ENCODE measurements at places on chromosomes 16 and 17.
A peak's percentile ranks its signal among the peaks of the same experiment; 100 is the strongest.

GRCh38 chr16:14056970-14057369 is 14.1 kb upstream of the MRTFB start:
- no peak for DNase-seq

- DNase-seq: no peak
Observed at GRCh38 chr17:29109477-29110371, 66.8 kb downstream of the PIPOX start.

DNA sequence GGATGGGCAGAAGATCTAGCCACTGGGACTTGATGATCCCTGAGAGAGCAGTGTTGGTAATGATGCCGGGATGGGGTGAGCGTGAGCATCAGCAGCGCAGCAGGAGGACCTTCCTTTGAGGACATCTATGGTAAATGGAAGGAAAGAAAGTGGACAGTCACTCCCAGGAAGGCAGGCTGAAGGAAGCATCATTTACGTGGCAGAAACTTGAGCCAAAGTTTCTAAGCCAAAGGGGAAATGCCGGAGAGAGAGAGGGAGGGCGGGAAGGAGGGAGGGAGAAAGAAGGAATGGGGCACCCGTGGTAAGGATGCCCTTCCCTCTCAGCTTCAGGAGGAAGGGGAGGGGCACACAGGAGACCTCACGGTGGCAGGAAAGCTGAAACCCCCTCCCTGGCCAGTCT is 86.3 kb upstream of the CACNG5 start:
- DNase-seq: no peak

- DNase-seq: no peak
Observed at GRCh38 chr16:65024767-65025178, 97.1 kb downstream of the CDH11 start.

DNA sequence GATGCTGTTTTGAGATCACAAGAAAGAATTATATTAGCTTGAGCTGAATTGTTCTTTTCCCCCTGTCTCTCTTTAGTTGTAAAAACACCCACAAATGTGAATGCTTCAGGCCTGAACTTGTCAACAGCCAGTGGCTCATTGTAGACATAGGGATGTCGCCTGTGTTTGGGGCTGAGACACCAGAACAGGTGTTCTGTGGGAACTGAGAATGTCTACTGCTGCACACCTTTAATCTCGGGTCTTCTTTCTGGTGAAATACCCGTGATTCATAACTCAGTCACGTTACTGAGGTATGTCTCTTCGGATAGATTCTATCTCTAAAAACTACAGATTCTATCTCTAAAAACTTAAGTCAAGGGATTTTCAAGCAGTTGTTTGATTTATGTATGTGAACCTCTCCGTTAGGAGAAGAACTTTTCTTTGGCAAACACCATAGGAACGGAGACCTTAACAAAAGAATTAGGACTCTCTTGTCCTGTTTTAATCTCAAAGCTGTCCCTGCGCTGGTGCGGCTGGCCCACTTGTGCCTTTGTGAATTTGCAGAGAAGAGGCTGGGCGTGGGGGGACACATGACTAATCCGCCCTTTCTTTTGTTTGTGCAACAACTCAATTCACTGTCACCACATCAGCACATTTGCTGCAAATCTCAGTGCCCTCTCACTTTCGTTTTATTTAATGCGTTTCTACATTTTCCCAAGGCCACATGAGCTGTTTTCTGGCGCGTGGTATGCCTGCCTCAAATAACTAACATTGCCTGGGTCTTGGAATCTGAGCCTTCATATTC is 643.0 kb downstream of the MAF start:
- DNase-seq: no peak

- DNase-seq: no peak
Observed at GRCh38 chr17:4944554-4945175, 3.7 kb downstream of the PFN1 start.

DNA sequence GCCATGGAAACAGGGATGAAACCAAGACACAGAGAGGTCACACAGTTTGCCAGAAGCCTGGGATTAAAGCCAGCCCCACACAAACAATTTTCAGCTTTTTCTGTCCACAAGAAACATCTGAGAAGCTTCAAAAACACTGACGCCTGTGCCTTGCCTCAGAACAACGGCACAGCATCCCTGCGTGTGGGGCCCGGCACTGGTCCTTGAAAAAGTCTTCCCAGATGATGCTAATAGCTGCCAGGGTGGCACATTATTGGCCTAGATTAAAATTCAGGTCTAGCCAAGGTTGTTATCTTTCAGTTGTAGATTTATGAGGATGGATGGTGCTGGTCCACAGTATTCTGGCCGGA is 321.4 kb downstream of the HAPSTR1 start:
- no peak for DNase-seq

- no peak for DNase-seq
Observed at GRCh38 chr16:85067426-85067825, 39.8 kb downstream of the KIAA0513 start.

DNA sequence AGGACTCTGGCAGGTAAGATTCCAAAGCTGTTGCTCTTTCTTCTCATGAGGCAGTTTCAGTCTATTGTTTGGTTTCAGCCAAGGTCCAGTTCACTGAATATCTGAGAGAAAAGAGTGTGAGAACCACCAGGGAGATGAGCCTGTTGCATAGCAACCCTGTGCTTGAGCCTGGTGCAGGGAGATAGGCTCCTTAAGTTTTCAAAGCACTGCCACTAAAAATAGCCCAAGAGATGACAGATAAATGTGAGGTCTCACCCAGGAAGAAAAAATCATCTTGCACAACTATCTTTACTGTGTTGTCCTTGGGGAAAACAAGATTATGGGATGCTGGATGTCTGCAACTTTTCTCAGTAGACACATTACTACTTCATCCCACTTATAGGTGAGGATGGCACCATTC is 26.2 kb upstream of the NUDT7 start:
- no peak for DNase-seq

- peak; percentile 31 for DNase-seq
Observed at GRCh38 chr17:57114085-57114673, 29.1 kb downstream of the AKAP1 start.

DNA sequence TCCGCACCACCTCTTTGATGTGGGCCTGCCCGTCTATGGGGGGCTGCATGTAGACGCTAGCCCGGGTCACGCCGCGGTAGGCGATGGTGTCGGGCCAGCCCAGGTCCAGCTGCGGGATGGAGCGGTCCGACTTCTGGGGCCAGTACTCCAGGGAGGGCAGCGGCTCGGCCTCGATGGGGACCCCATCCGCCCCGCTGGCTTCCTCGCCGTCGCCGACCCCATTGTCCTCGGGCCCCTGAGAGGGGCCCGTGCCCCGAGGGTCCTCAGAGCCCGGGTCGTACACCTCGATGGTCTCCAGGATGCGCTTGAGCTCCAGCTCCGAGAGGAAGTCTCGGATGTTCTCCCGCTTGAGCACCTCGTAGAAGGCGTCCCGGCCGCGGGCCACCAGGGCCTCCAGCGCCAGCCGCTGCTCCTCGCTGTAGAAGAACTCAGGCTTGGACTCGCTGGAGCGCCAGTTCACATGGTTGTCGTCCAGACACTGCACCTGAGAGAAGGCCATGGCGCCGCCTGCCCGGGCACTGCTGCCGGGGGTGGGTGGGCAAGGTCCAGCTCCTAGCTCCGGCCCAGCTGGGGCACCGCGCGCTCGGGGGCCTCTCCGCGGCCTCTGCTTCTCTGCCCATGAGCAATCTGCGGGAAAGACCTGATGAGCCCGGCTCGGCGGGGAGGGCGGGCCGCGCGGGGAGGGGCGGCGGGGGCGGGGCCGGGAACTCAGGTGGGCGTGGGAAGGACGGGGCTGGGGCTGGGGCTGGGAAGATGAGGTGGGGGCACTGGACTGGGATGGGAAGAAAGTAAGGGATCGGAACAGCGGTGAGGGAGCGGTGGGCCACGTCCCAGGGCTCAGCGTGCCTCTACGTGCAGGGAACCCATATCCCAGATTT is 782 bp downstream of the FAM83G start:
- DNase-seq: no peak

- no peak for DNase-seq
Observed at GRCh38 chr16:70777973-70778406, 23.0 kb downstream of the VAC14 start.

- DNase-seq: no peak
Observed at GRCh38 chr17:41507315-41507880, 2.0 kb upstream of the KRT13 start.

DNA sequence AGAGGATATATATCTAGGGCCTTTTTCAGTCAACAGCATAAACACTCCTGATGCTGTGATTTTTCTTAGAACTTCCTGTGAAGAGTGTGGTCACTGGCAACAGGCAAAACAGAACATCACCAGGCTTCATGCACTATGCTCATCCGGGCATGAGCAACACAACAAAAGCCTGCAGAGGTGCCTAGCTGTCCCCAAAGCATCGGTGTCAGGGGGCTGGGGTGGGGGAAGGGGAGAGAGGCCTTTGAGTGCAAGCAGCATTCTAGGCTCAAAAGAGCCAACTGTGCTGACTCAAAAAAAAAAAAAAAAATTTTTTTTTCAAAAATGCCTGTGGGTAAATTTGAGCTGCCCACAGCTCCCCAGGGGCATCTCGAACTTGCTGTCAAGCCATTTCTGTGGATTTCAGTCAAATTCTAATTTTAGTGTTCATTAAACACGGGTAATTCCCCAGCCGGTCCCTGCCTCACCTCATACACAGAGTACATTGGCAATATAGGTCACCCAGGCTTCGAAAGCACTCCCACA is 194.6 kb upstream of the DYNLRB2 start:
- no peak for DNase-seq

DNA sequence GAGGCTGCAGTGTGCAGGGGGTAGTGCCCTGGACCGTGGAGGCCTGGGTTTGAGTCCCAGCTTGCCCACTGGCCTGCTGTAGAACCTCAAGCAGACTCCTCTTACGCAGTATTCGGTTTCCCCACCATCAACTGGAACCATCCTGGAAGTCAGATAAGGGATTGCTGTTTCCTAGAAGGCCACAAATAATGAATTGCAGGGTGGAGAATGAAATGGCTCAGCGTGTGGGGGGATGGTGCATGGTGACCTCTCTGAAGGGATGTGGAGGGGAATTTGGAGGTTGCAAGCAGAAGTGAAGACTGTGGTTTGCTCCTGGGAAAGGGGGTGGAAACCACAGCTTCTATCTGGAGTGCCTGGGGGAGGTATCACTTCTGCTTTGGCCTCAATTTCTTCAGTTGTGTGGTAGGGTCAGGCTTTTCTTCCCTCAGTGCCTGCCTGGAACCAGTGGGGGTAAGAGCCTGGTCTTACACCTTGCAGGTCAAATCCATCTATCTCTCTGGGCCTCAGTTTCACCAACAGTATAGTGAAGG is 1.7 kb downstream of the ADGRG5 start:
- DNase-seq: peak; percentile 7

- no peak for DNase-seq
Observed at GRCh38 chr17:30161601-30162000, 45.0 kb downstream of the NSRP1 start.

GRCh38 chr17:43456661-43457361 is 27.0 kb upstream of the DHX8 start:
- DNase-seq: peak; percentile 15

- no peak for DNase-seq
Observed at GRCh38 chr17:34369571-34369970, 6.5 kb upstream of the CCL1 start.

DNA sequence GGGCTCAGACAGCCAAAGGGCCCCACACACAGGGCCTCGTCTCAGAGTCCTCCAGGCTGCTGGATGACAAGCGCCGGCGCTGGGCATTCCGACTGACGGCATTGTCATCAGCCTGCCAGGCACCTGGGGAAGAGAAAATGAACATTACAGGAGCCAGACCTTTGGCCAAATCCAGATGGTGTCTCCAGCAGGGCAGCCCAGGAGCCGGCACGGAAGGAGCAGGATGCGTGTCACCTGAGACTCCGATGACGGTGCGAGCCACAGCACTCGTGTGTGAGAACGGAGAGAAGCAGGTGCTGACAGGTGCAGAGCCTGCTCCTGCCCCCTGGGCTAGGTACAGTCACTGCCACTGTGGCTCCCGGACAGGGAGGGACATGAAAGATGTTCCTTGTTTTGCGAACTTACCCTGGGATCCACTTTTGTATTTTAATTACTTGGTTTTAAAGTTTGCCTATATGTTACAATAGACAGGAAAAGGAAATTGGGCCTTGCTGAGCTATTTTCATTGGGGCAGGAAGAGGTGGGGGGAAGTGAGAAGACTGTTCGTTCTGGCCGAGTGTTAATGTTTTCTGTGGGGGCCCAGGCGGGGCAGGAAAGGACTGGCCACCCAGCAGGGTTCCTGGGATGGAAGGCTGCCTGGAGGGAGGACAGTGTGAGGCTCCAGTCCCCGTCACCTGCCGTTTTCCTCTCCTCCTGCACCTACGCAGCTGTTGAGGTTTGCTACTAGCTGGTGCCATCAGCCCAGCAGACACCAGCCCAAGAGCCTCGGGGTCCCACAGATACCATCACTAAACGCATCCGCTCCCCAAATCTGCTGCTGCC is 4.4 kb upstream of the FOXJ1 start:
- DNase-seq: no peak

- no peak for DNase-seq
Observed at GRCh38 chr17:66450008-66450851, 147.8 kb downstream of the PRKCA start.

DNA sequence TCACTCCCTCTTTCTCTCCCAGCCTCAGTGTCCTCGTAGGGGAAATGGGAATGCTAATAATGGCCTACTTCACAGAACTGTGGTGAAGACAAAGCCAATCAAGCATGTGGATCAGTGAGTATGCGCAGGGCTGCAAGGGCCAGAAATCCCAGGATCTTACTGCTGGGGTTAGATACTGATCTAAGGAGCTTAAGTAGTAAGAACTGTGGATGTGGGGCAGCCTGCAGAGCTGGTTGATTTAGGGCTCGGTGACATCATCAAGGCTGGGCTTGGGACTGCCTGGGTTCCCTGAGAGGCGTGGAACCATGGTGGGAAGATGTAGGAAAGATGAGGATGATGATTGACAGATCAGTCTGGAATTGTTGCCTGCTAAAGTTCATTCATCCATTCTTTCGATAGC is 25.6 kb downstream of the GOSR2 start:
- DNase-seq: no peak

GRCh38 chr16:30628628-30629540 is 18.7 kb upstream of the ZNF689 start:
- DNase-seq: peak; percentile 89

- peak; percentile 15 for DNase-seq
Observed at GRCh38 chr17:59154292-59154720, 680 bp downstream of the SKA2 start.

- DNase-seq: peak; percentile 34
Observed at GRCh38 chr17:39132192-39132610, 19.2 kb downstream of the PLXDC1 start.

DNA sequence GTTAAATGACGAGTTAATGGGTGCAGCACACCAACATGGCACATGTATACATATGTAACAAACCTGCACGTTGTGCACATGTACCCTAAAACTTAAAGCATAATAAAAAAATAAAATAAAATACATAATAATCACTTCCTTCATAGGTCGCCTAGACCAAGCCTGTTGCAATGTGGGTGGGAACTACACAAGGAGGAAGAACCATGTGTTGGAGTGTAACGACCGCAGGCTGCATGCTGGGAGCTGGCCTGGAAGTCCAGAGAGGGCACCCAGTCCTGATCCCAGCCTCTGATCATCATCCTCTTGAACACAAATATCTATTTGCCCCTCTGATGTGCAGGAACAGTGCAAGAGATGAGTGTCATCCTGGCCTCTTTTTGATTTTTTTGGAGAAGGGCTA is 224.7 kb upstream of the ASIC2 start:
- DNase-seq: no peak
